ENCODE measurements at places on chromosomes 11 and 22.

GRCh38 chr11:10762913-10763421 lies 11.9 kb downstream of the CTR9 start:
- no peak for DNase-seq

DNA sequence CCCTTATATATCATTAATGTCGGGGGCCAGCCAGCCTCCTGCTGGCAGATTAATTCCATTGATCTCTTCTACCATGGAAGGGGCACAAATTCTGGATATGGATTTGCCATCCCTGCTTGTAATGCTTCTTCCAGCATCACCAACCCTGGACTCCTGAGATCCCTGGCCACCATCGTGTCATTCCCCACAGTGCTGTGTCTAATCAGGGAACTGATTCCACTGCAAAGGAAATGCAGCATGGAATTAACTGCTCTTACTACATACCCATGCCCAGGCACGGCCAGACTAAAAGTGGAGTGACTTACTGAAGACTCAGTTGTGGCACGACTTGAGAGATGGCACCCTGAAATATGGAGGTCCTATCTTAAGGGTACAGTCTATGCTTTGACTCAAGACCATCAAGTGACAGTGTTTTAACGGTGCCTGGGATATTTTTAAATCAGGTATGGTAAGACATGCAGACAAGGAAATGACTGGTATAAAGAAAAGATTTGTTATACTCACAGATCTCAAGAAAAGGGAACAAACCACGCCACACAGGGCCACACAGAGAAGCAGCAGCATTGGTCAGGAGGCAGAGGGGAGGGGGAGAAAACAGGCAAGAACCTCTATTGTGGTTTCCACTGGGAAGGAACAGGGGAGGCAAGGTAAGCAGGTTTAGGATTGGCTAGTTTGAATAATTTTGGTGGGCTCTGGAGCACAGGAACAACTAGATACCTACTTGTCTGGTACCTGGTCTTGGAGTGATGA lies 65.1 kb downstream of the IGLL5 start:
- DNase-seq: no peak

GRCh38 chr11:68020575-68020974 lies 9.9 kb upstream of the NDUFS8 start:
- no peak for DNase-seq

GRCh38 chr11:106917973-106918372 lies 100.3 kb downstream of the GUCY1A2 start:
- DNase-seq: no peak

DNA sequence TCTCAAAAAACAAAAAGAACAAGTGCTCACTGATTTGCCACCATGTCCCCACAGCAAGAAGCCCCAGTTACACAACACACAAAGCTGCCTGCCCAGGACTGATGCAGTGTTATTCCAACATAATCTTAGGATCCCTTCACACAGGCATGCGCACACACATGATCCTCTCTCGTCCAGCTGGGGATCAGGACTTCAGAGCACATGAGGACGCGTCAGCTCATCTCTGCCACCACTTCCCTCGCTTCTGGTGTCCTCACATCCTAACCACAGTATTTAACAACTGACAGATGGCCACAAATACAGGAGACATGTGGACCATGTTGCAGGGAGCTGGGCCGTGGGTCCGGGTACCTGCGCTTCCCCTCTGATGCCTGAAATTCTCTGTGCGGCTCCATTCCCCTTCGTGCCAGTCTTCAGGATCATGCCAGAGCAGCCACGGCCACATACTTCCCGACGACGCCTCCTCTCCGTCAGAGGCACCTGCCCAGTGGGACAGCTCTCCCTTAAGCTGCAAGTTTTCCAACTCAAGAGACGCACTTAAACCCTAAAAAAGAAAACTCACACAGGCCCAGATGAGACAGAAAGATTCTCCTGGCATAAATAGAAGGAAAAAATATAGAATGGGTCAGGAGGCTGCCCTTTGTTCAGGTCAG lies 68.3 kb downstream of the PACSIN2 start:
- no peak for DNase-seq

DNA sequence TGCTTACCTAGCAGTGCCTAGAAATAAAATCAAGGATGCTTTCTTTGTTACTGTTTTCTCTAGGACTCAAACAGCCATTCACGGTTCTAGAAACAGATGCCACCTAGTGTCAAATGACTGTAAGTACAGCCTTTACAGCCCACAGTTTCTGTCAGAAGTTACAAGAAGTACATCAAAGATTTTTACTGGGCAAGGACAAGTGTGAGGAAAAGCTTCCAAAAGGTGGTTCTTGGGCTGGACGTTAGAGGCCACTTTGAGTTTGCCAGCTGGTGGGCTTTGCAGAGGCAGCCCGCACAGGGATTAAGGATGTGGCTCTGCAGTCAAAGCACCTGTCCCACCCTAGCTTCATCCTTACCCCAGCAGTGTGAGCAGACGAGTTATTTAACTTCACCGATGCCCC lies 6.9 kb downstream of the KMT5B start:
- peak; percentile 69 for DNase-seq

DNA sequence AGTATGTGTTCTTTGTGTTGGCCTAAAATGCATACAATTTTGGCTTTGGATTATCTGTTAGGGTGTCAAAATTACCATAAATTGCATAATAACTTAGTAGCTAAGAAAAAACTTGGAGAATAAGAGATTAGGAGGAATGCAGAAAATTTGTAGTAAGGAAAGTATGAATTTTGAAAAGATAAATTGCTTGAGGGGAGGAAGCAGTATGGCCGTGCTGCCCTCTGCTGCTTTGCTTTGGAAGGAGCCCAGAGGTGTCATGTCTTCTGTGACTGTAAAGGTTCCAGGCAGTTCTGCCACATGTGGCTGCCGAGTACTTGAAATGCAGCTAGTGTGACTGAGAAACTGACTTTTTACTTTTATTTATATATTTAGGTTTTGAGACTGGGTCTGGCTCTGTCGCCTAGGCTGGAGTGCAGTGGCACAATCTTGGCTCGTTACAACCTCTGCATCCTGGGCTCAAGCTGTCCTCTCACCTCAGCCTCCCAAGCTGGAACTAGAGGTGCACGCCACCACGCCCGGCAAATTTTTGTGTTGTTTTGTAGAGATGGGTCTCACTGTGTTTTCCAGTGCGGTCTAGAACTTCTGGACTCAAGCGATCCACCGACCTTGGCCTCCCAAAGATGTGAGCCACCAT lies 1.8 kb downstream of the ADSL start:
- DNase-seq: peak; percentile 76

DNA sequence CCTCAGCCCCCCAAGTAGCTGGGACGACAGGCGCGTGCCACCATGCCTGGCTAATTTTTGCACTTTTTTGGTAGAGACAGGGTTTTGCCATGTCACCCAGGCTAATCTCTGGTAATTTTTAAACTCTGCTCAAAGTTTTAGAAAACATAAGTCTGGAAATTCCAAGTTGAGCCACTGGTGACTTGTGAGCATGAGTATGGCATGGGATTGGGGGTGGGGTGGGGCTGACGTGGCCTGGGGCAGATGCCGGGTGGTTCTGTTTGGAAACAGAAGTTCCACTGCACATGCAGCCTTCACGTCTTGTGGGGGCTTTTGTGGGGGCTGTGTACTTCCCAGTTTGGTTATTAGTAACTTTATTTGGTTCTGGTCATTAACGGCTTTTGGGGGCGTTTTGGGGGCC lies 67.3 kb downstream of the PTPRJ start:
- DNase-seq: no peak

DNA sequence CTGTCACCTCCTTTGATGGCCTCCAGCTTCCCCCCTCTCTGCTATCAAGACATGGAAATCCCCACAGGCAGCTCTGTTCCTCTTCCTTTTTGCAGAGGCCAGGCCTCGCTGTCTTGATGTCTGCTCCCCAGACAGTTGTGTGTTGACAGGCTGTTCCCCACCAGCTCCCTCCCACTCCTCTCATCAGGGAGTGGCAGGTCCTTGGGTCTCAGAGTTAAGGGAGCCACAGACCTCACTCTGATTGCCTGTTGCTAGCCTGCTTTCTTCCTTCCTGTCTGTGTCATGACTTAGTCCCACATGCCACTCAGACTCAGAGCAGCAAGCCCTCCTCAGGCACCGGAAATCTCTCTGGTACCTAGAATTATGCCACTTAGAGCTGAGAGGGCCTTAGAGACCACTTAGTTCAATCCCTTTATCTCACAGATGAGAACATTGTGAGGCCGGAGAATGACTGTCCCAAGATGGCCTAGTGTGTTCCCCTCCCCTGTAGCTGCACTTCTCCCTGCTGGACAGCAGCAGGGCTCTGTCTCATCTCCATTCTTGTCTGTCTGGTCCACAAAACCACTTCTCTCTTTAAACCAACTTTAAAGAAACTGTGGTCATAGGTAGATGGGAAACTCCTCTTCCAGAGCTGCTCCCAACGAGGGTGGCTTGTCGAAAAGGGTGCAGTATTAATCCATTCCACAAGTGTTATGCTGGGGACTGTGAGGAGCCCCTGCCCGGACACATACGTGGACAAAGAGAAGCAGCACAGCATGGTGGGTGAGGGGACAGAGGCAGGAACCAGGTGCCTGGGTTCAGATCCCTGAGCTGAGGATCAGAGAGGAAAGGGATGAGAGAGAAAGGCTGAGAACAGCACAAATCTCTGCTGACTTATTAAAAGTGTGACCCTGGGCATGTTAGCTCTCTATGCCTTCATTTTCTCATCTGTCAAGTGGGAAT lies 4.2 kb downstream of the AMPD3 start:
- peak; percentile 74 for DNase-seq

- DNase-seq: no peak
These were observed 138.5 kb upstream of the HSD17B12 start for GRCh38 chr11:43541993-43542392.

DNA sequence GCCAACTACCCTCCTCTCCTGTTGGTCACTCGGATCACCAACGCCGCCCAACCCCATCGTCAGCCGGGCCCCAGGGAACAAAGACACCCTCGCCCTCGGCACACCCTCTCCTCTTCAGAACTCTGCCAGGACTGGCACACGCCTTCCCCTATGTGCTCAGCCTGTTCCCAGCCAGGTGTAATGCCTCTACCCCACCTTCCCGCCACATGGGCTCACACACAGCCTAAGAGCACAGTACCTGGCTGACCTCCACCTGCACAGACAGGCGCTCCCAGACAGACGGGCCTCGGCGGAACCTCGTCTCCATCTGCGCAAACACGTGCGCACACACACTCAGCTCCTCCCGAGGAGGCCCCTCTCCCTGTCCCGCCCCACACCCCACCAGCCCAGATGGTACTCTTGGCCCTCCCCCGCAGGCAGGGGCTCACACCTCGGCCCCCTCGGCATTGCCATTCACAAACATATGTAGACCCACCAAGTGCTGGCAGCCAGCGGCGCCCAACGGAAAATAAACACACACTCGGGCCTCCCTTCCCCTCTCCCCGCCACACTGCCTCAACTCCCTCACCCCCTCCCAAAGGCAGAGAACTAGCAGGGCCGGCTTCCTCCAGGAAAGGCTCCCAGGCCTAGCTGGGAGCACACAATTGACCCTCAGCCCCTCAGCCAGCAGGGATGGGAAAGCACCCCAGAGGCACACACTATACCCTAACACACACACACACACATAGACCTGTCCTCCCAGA lies 8.5 kb downstream of the ELFN2 start:
- no peak for DNase-seq

- no peak for DNase-seq
These were observed 34.2 kb upstream of the FCHSD2 start for GRCh38 chr11:73176145-73176873.

DNA sequence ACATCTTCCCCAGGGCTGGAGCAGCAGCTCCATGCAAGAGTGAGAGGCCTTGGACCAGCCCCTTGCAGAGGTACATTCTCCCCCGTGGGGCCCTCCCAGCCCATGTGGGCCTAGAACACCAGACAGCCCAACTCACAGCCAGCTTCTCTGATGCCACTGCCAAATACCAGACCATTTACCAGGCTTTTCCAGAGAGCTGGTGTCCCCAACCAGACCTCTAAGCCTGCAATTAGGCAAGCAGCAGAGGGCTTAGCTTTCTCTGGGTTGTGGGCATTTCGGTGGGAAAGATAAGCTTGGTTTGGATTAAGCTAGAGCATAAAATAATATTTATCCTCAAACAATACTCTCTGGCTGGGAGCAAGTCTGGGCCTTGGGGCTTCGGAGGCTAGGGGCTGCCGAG lies 75.6 kb downstream of the TP53I11 start:
- DNase-seq: no peak

- no peak for DNase-seq
These were observed 27.7 kb downstream of the OR6Q1 start for GRCh38 chr11:58058276-58059006.

DNA sequence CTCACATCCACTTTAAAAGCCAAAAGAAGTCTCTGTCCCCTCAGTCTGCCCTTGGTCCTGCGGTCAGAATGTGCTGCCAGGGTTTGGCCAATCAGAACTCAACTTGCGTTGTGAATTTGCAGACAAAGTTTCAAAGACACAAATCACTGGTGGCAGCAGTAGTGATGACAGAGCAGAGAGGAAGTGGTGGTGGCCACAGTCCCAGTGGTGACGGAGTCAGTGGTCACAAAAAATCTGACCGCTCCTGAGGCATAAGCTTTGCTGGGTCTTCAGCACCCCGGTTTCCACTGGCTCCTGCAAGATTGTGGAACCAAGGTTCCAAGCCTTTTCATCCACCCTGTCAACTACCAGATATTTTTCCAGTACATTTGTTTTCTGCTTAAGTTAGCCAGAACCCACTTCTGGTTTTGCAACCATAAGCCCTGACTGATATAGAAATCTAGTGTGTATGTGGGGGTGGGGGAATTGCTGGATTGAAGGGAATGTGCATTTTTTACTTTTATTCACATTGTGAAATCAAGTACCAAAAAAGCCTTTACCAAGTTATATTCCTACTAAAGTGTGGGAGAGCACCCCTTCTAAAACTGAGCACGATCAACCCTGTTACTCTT lies 112.3 kb downstream of the TMPRSS5 start:
- DNase-seq: no peak

- no peak for DNase-seq
These were observed 25.5 kb downstream of the OR10A6 start for GRCh38 chr11:7905549-7905948.

- DNase-seq: no peak
These were observed 48.9 kb downstream of the CD82 start for GRCh38 chr11:44614281-44614775.

GRCh38 chr11:1656670-1657069 lies 27.1 kb downstream of the KRTAP5-5 start:
- DNase-seq: no peak

GRCh38 chr11:131254254-131254653 lies 116.2 kb upstream of the NTM start:
- DNase-seq: no peak

DNA sequence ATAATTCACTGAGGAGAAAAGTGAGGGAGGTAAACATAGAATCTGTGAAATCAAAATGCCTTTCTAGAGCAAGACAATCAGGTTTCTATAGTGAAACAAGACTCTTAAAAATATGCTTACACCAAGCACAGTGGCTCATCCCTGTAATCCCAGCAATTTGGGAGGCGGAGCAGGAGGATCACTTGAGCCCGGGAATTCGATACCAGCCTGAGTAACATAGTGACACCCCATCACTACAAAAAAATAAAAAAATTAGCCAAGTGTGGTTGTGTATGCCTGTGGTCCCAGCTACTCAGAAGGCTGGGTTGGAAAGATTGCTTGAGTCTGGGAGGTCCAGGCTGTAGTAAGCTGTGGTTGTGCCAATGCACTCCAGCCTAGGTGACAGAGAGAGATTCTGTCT lies 43.2 kb upstream of the ME3 start:
- no peak for DNase-seq
